ENCODE measurements at places on chromosomes 13 and 19.

GRCh38 chr13:37446503-37446902, 152.1 kb downstream of the POSTN start:
- DNase-seq, result no peak

- peak; percentile 59 for DNase-seq
Observed at GRCh38 chr13:97028441-97029299, 34.4 kb upstream of the OXGR1 start.

DNA sequence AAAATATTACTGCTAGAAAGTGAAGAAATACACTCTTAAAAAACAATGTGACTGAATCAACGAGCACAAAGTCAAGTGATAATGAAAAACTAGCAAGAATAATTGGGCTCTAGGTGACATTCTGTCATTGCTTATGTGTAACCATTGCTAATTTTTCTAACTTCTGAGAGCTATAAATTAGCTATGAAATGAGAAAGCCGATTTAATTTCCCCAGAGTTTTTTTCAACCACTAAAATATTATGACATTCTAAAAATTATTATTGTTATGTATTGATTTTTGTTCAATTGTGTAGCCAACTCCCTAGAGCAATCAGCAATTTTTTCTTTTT, 458.6 kb upstream of the ATXN8OS start:
- DNase-seq, result no peak

DNA sequence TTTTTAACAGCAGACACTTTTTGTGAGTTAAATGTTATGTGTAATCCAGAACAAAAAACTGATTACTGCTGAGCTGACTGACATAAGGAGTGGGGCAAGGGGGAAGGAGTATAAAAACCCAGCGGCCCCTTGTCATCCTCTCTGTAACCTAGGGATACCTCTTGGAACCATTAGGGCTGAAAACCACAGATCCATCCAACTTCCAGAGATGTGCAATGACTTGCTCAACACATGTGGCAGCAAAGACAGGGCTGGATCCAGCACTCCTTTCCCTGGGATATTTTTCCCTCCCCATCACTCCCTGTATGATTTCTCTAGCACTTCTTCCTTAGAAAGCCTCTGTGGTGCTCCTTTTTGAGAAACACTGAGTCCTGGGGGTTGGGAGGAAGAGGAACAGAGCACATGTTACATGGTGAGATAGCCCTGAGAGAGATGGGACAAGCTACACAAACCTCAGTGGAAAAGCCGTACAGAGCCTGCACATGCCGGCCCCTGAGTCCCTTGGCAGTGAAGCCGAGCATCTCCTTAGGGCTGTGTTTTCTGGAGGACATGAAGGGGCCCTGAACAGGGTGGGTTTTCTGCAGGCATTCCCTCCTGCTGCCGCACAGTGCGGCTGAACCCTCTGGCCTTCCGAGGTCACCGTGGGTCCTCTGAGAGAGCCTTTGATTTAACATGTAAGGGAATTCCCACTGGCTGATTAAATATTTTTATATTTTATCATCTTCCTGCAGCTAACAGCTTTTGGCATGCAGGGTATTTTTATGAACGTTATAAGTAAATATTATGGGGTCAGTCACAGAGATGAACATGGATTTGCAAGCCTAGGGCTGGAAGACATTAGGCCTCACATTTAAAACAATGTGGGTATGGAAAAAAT, 219.9 kb downstream of the COG6 start:
- no peak for DNase-seq

DNA sequence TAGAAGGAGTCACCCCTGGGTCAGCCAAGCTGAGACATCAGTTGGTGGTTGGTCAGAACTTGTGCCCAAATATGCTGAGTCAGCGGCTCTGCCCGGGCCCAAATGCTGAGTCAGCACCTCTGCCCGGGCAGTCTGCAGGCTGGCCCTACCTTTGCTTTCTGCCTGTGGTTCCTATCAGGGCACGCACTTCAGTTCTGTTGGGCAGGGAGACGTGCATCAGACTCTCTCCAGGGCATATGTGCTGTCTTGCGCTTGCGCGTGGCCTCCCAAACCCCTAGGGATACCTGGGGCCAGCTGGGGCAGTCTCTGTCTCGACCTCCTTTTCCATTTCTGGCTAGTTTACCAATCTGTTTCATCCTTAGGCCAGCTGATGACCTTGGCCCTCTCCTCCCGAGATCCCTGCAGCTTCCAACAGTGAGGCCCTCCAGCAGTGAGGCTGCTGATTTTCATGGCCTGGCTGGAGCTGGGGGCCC, 24.4 kb upstream of the LDLR start:
- DNase-seq, result no peak

DNA sequence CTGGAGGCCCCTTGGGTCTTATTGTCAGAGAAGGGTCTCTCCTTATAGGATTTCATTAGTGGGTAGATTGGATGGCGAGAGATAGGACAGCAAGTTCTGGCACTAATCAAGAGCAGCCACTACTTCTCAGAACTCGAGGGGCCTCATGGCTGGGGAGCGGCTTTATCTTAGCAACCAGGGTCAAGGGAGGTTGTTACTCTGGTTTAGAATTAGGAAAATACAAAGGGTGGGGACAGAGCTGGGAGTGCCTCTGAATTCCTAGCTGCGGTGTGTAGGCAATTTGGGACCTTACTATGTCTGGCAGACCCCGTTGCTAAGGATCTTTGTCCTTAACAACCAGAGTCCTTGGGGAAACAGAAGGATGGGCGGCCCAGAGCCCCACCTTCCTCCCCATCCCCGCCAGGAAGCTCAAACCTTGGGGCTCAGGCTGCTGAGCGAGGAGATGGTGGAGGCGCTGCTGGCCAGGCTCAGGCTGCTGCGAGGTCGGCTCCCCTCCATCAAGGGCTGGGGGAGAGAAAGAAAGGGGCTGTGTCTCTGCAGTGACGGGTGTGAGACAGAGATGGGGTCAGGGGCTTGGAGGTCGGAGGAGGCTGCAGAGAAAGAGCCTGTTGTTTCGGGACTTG, 1.2 kb downstream of the PLEKHA4 start:
- no peak for DNase-seq

GRCh38 chr19:31330237-31330636, 19.0 kb downstream of the TSHZ3 start:
- no peak for DNase-seq

DNA sequence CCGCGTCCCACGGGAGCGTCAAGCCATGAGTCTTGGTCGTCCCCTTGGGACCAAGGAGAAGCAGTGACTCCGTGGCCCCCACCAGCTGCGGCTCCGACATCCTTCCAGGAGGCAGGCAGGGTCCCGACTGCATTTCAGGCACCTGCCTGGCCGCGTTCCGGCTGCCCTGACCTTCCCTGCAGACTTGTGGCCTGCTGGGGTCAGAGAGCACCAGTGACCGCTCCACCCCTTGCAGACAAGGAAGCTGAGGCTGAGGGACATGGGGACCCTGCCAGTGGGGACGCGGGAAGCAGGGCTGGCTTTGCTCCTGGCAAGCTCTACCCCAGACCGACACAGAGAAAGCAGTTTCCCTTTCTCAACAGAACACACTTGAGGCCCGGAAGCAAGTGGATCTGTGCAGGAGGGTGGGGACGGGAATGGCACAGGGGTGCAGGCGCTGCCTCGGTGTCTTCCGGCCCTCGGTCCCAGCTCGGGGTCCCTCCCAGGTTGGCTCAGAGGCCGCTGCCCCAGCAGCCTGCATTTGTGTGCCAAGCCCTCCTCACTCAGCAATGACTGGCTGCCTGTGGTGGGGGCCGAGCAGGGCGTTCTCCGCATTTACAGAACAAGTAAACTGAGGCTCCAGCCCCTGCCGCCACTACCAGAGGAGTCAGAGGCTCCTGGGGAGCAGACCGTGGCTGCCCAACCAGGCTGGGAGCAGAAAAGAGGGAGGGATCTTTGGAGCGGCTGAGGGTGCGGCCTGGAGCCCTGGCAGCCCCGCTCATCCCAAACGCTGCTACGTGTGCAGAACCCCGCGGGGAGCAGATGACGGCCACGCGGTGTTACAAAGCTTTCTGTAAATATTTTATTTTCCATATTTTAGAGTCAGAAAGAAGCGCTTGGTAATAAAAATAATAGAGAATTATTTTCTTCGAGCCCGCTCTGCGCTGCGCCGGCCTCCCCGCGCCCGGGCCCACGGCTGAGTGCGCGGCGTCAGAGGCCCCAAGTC, 43.9 kb downstream of the GAS6 start:
- DNase-seq, result no peak

GRCh38 chr19:1070931-1071791, 4.2 kb downstream of the ARHGAP45 start:
- peak; percentile 22 for DNase-seq

DNA sequence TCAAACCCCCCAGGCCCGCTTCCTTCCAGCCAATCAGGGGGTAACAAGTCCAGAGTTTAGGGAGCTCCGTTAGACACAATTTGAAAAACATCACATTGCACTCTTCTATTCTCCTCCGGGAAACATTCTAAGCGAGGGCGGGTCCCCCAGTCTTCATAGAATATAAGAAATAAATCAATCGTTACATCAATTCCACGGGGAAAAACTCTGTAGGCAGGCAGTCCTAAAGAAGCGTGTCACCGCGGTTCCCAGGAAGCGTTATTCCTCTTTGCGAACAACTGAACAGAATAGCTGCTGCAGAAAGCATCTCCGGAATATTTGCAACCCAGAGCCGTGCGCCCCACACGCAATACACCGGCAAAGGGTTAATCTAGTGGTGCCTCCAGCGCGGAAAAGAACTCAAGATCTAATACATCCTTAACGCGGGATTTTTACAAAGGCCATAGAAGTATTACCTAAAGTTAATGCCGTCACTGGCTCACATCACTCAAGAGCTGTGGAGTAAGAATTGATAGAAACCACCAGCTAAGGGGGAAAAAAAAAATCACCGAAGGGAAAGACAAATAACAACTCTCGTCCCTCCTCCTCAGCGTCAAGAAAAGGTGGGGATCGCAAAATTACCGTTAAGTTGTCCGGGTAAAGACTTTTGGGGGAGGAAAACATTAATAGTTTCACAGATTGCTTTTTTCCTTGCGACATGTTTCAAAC, 65.1 kb downstream of the KCNRG start:
- peak; percentile 49 for DNase-seq

DNA sequence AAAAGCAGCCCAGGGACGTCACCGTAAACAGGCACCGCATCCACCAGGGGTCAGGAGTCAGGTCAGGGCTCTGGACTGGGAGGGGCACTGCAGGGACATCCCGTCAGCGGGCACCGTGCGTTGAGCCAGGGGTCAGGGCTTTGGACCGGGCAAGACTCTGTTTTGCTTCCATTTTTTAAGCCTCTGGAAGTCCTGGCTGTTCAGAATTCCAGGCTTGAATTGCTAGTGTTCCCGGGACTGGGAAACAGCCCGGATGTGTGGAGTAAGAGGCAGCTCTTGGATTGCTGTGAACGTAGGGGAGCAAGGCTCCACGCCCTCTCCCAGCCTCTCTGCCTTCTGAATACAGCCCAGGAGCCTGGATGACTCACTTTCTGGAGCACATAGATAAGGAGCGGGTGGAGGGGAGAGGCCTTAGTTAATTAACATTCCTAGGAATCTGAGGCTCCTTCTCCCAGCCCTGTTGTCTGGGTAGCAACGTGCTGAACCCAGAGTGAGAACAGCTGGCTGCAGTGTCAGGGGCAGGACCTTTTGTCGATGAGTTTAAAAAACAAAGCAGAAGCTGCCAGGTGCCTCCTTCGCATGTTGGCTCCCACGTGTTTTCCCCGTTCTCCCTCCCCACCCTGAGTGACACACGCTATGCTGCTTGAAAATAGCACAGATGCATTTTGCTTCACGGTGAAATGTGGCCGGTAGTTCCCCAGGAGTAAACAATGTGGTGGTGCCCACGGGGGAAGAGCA, 21.9 kb downstream of the ATP11A start:
- DNase-seq, result peak; percentile 42

DNA sequence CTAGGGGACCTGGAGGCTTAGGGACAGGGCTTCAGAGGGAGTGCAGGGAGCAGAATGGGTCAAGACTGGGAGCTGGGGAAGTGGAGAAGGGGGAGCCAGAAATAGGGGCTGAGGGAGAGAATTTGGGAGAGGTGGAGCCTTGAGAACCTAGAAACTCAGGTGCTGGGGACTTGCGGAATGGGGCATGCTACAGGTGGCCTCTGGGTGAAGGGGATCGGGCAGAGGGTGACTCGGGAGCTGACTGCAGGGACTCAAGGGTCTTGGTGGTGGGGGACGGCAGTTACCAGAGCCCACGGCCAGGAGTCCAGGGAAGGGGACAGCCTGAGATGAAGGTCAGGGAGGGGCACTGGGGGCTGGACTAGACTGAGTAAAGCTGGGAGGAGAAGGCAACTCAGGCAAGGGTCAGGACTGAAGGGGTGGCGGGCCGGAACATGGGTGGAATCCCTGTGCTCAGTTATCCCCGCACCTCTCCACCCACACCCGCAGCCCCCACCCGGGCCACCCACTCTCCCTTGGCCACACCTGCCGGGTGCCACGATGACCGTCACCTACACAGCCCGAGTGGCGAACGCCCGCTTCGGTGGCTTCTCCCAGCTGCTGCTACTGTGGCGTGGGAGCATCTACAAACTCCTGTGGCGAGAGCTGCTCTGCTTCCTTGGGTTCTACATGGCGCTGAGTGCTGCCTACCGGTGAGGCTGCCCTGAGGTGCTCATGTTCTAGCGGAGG, 628 bp downstream of the BEST2 start:
- no peak for DNase-seq

- peak; percentile 69 for DNase-seq
Observed at GRCh38 chr19:48991873-48992580, 1.1 kb downstream of the GYS1 start.

GRCh38 chr19:1243768-1244692, 2.5 kb downstream of the ATP5F1D start:
- peak; percentile 88 for DNase-seq

GRCh38 chr19:30070968-30071632, 129.1 kb downstream of the URI1 start:
- peak; percentile 79 for DNase-seq

DNA sequence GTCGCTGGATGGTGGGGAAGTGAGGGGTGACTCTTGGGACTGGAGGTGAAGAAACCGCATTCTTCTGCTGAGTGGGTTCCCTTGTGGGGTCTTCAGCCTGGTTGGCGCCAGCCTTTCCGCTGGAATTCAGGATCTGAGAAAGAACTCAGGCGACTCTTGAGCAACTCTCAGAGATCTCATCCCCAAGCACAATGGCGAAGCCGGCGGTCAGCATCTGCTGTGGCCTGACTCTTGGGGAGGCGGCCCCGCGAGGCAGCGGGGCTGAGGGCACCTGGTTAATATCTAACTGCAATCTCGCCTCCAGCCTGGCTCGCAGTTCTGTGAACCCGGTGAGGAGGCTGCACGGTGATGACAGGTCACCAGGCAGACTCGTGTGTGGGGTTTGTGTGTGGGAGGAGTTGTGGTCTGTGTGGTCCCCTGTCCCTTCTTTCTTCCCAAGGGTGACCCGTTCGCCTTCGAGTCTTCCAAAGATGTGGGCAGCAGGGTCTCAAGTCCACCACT, 883 bp downstream of the ZNF441 start:
- peak; percentile 7 for DNase-seq

DNA sequence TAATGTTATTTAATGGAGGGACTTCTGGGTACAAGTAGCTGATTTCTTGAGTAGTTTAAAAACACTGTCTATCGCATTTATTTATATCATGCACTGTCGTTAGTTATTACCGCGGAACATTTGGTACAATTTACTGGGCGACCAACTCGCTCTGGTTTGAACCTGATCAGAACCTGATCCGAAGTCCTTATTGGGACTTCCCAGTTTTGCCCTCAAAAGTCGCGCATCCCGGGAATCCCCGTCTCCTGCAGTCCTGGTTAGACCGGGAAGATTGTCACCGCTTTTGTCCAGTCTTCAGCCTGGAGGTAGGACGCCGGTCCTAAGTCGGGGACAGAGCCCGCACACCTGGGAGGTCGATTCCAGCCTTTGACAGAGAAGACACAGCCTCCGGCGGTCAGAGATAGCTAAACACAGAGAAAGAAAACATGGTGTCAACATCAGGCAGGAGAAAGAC, 694 bp downstream of the CLN5 start:
- DNase-seq, result peak; percentile 55
